ENCODE measurements at places on chromosomes 16 and 17.

DNA sequence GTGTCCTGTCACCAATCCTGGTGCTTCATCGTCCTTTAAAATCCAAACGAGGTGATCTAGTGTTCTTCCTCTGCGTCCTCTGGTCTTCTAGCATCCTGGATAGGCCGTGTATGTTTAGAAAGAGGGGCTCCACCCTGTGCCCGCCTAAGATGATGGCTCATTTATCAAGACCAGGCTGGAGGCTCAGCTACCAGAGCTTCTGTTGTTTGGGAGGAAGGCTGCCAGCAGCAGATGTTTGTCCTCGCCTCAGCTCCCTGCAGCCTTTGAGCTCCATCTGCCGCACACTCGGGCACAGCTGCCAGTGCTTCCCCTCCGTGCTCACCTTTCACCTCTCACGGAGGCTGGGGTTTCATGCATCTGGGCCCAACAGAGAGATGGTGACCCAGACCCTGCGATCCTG, 954.7 kb upstream of the RBFOX1 start:
- no peak for DNase-seq

DNA sequence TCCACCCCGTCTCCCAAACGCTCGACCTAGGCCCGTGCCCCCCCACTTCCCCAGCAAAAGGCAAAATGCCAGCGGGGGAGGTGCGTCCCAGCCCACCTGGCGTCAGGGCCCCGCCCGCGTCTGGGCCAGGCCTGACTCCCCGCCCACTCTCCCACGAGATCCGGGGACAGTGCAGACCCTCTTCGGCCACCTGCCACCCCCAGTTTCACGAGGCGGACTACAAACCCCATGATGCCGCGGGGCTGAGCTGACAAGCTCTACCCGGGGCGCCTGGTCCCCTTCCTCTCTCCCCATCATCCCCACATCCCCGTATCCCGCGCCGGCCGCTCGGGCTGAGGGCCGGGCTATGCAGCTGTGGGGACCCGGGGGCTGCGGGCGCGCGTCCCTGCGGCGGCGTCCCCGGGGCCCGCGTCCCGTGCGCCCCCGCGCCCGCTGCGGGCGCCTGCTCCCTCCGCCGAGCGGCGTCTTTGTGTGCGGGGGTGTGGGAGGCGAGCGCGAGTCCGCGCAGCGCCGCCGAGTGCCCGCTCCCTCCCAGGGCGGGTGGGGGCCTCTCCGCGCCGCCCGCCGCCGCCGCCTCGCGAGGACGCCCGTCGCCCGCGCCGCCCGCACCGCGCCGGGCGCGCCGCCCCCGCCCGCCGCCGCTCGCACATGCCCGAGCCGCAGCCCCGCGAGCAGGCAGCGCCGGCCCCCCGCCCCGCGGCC, at the start of gene ANKRD13B:
Gene ANKRD13B, plus strand, starts transcription at position 283 of the 702 bp plus-strand sequence. CDS start 490 bp downstream, outside the sequence.
- no peak for DNase-seq

GRCh38 chr17:17269926-17270773, 10.9 kb downstream of the COPS3 start:
- peak; percentile 4 for DNase-seq

GRCh38 chr17:44102849-44103622, 20.4 kb downstream of the HDAC5 start:
- DNase-seq = no peak

DNA sequence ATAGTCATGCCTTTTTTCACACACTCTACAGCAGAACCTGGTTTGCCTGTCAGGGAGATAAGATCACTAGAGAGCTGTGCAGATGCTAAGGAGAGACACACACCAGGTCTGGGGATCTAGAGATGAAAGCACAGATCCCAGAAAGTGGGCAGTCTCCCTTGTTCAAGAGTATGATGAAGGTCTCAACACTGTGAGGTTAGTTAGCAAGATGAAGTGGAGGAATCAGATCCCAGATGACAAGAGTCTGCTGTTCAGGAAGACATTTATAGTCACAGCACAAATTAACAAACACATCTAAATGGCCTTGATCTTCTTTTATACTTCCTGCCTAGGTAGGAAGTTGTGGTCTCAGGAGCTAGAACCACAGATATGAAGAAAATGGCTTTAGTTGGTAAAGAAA, 23.4 kb upstream of the SKAP1 start:
- DNase-seq = no peak

DNA sequence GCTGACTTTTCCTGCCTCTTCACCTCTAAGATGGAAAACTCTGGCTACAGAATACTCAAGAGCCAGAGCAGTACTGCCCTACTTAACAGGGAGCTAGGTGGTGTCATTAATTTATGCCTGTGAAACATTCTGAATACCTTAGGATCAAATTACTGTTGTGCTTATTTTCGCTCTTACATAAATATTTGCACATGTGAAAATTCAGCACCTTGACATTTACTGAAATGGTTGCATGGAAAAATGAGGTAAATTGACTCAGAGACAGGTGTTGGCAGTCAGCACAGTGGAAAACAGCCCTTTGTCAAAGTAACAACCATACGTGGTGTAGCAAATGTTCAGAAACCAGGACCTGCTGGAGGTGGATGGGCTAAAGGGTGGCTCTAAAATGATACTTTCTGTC, 193.6 kb downstream of the CDH8 start:
- no peak for DNase-seq

GRCh38 chr16:19672378-19672777, 45.6 kb downstream of the KNOP1 start:
- no peak for DNase-seq

GRCh38 chr16:35631261-35631945, 2172.0 kb downstream of the TP53TG3F start:
- DNase-seq = peak; percentile 33

GRCh38 chr17:59257101-59257500, 36.8 kb downstream of the GDPD1 start:
- DNase-seq = no peak

DNA sequence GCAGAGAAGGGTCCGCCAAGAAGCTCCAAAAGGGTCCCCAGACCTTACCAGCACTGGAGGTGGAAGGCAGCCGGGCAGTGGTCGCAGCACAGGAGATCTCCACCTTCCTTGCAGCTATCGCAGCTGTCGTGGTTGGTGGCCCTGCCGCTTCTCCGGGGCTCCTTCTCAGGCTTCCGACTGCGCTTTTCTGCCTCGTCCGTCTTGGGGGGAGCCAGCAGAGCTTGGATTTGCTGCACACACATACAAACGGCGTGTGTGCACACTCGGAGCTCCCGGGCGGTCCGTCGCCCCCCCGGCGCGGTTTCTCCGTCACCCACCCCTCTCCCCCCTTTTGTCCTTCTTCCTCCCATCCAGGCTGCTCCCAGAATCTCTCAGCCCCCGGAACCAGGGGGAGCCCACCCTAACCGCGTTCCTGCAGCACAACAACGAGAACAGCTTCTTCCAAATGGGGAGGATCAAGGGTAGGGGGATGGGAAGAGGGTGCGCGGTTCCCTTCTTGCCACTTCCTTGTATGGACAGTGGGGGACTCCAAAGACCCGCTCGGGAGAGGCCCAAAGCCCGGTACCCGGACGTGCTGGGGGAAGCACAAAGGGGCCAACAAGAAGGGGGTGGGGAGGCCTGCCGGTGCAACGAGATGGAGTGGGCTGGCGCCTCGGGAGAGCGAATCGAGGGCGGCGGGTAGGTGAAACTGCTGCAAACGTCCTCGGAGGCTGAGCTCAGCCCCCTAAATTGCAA, 1.1 kb downstream of the PHF12 start:
- peak; percentile 54 for DNase-seq

DNA sequence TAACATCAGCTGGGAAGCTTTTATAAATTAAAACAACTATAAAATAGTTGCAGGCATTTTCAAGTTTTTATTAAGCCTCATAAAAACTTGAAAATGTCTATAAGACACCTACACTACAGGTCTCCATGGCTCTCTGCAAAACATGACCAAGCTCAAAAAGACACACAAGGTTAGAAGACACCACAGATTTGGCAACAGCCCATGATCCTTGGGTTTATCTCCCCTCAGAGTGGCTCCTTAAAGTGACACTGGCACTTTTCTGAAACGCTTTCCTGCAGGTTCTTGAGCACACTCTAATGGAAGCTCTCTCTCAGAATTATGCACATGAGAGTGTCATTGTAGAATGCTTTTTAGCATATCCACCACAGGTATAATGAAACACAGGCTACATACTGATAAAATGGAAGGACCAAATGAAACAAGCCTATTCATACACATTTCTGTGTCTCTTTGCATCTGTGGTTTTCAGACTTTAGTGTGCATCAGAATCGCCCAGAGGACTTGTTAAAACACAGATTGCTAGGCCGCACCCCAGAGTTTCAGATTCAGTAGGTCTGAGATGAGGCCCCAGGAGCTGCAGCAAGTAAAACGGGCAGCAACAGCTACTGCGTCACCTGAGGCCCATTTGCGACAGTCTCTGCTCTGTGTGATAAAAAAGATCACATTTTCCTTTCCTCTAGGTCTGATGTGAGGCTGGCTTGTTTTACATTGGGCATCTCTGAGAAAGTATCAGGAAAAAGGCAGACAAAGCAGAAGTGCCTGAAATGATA, 75.0 kb upstream of the WSB1 start:
- no peak for DNase-seq

GRCh38 chr17:62714016-62714777, 86.7 kb downstream of the MRC2 start:
- DNase-seq = no peak

Measured in fibroblast of villous mesenchyme (primary cell).